Midbrain (tissue), 1 donor: ENCODE measurements at places on chromosomes 13 and 19.

DNA sequence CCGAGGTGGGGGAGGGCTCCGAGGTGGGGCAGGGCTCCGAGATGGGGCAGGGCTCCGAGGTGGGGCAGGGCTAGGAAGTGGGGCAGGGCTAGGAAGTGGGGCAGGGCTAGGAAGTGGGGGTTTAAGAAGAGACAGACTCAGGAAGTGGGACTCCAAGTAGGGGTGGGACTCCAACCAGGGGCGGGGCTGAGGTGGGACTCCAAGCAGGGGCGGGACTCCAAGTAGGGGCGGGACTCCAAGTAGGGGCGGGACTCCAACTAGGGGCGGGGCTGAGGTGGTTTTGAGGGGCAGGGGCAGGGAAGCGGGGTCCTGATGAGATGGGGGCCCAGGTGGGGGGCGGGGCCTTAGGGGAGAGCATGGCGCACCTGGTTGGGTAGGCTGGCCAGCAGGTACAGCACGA lies 13.6 kb downstream of the CFD start:
- DNase-seq, result no peak

- no peak for DNase-seq
Observed at GRCh38 chr19:18396471-18397241, 766 bp downstream of the LRRC25 start.

- DNase-seq, result no peak
Observed at GRCh38 chr19:23981863-23982262, 67.2 kb downstream of the ZNF726 start.

GRCh38 chr13:66795636-66796035 lies 434.5 kb downstream of the PCDH9 start:
- DNase-seq, result peak; percentile 54

DNA sequence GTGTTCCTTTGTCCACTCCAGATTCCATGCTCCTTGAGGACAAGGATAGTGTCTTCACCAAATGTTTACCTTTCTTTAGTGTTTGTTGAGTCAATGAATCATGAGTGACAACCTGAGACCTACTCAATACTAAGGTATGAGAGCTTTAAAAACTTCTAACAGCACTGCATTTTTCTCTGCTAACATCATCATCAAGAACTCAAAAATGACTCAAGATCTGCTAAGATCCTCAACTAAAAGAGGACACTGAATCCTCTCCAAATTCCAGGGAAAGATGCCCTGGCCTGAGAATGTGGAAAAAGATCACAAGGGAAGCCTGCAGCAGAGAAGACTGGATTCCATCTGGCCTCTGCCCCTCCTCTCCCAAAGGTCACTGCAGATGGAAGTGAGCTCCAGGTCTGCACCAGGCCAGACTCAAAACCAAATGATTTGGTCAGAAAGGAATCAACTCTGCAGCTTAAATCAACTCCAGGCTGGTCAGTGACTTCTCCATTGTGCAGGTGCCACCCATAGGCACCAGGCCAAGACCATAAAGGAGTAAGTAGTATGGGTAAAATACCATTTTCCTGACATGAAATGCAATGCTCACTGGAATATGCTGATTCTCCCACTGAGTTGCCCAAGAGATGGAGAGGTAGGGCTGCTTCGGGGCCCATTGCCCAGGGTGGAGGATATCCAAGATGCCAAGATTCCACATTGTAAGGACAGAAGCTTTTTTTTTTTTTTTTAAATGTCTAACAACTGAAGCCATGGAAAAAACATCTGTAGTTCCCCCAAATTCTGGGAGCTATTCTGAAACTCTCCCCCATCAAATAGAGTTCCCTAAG lies 89.5 kb upstream of the DOCK9 start:
- DNase-seq, result no peak

- no peak for DNase-seq
Observed at GRCh38 chr13:46672338-46673090, 119.5 kb downstream of the LRCH1 start.

- no peak for DNase-seq
Observed at GRCh38 chr19:3285647-3286176, 61.3 kb downstream of the CELF5 start.

- DNase-seq, result no peak
Observed at GRCh38 chr13:94761407-94761806, 49.1 kb upstream of the SOX21 start.

GRCh38 chr19:48295458-48295857 lies 25.6 kb downstream of the ZNF114 start:
- no peak for DNase-seq

DNA sequence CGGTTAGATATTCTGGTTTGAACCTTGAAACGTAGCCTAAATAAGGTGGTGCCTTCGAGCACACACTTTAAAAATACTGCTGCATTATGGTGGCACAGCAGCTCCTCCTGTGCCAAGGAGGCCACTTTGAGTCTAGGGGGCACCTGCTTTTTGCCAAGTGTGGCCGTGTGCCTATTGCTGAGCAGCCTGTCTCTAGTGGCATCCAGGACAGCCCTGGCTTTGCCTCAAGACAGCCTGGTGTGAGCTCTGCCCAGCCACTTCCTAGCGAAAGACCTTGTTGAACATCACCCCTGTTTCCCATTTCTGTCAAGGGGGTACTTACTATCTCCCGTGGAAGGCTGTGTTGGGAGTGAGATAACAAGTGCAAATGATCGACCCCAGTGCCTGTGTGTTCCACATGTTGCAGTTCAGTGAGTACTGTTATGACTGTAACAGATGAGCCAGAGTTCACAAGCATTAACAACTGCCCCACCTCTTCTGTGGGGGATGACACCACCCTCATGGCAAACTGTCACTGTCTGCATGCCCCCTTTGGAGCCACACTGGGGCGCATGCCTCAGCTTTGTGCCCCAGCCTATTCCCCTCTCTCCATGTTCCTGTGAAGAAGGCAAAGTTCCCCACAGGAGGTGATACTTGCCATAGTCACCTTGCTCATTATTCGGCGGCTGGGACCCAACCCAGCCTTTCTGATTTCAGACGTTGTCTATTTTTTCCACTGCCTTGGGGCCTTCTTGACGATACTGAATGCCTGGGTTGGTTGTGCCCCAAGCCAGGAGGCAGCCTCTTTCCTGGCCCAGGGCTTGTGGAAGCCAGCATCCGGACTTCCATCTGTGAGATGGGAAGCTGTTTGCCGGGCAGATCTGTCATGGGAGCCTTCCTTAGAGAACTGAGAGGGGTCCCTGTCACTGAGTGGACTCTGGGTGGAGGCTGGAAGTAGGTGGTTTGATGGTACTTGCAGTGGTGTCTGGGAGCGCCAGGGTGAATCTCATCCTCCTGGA lies 5.4 kb downstream of the GATAD2A start:
- no peak for DNase-seq

- no peak for DNase-seq
Observed at GRCh38 chr19:33035461-33035860, 29.2 kb downstream of the RHPN2 start.

DNA sequence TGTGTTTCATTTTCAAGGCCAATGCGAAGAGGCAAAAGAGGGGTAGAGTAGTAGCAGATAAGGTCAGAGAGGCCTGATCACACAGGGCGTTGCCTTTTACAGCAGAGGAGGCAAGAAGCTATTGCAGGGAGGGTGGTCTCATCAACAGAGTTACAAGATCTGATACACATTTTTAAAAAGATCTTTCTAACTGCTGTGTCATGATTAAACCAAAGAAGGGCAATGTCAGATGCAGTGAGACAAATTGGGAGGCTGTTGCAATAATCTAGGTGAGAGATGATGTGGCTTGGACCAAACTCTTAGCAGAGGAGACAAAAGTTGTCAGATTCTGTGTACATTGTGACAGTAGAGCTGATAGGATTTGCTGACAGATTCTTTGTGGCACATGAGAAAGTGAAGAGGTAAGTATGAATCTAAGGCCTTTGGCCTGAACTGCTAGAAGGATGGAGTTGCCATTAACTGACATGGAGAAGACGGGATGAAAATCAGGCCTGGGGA lies 13.0 kb upstream of the LRRC63 start:
- no peak for DNase-seq

GRCh38 chr13:77415253-77416071 lies 88.6 kb upstream of the MYCBP2 start:
- DNase-seq, result no peak

GRCh38 chr19:3970313-3970807 lies 539 bp downstream of the DAPK3 start:
- no peak for DNase-seq

GRCh38 chr19:30162718-30163117 lies 209.5 kb upstream of the ZNF536 start:
- DNase-seq, result no peak
